ENCODE measurements at places on chromosomes 3 and 15. TPM values are rescaled to one million over a fixed set of nuclear protein-coding genes. Genes with fewer than 3 reads are reported as not detected.

RCCD1 gene
- 17.5 TPM for total RNA-seq

DNA sequence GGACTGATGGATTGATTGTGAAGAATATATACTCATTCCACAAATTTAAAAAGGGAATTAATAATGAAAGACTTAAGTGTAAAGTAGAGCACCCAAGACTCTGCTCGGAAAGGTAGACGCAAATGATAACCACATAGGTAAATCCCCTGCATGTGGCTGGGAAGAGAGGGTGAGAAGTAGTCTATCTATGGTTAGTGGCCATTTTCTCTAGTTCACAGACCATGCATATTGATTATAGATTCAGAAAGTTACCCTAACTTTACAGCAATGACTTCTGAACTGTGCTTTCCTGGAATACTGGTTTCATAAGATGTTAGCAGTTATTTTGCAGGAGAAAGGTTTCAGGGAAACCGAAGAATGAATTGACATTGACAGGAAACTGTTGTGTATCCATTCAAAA is 51.7 kb downstream of the CASR start:
- H3K36me3 ChIP-seq, result no peaks in the 10 kb centered on the region
- no peaks in the 10 kb centered on the region for H3K27me3 ChIP-seq
- DNase-seq, result no peak

CDC25A gene
- total RNA-seq, result 51.6 TPM

DNA sequence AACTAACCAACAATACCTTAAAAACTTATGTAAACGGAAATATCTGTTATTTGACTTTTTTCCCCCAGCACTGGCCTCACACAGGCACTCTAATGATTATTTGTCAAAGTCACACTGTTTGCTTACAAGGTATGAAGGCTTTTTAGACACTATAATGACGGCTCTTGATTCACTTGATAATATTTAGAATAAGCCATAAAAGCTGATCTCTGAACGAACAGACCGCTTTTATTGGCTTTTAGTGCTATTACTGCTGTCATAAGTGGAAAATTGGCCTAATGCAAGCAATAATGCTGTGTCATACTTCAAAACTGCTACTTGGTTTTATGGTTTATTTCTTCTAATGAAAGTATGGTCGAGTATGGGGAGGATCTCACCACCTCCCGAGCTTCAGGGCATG is 35.1 kb downstream of the MDFIC2 start:
- no peak overlapping the region for H3K27ac ChIP-seq
- no peak overlapping the region for H3K4me3 ChIP-seq
- no peak for DNase-seq
- H3K36me3 ChIP-seq, result no peaks in the 10 kb centered on the region
- no peaks in the 10 kb centered on the region for H3K4me1 ChIP-seq

SOX14 gene
- not detected for total RNA-seq

DNA sequence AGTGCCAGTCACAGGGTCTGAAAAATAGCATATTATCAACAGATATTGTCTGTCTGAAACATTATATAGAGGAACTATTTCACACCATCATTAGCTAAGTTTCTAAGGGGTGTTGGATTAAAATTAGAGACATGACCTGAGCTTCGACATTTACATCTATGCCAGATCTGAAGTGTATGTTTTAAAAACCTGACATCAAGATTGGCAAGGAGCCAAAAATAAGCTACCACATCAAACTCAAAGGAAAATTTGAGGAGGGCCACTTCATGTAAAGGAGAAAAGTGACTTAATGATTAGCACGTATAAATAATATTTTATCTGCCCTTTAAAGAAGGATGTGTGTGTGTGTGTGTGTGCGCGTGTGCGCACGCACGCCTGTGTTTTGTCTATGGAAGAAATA is 752.0 kb upstream of the GRM7 start:
- no peak overlapping the region for H3K27ac ChIP-seq
- no peak overlapping the region for H3K4me3 ChIP-seq
- H3K36me3 ChIP-seq, result no peaks in the 10 kb centered on the region
- H3K4me1 ChIP-seq, result no peaks in the 10 kb centered on the region
- H3K27me3 ChIP-seq, result no peaks in the 10 kb centered on the region

Data from testis (tissue), 5 donors.